ENCODE measurements at places on chromosomes 3 and 15.

DNA sequence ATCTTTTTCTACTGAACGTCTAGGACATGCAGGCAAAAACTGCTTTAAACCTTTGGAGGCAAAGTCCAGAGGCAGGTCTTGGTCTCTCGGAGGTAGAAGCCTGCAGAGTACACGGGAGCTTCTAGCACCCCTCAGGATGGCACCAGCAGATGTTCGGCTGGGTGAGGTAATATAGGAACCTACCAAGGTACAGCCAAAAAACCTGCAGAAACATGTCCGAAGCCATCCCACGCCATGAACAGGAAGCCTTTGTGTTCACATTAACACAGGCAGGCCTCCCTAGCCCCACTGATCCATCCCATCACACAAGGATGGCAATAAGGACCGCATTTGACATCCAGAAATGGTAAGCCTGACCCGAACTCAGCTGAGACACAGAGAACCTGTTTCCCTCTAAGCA lies 157.9 kb upstream of the HES1 start:
- DNase-seq: no peak

- no peak for DNase-seq
Observed at GRCh38 chr3:79103307-79103706, 664.5 kb downstream of the ROBO1 start.

DNA sequence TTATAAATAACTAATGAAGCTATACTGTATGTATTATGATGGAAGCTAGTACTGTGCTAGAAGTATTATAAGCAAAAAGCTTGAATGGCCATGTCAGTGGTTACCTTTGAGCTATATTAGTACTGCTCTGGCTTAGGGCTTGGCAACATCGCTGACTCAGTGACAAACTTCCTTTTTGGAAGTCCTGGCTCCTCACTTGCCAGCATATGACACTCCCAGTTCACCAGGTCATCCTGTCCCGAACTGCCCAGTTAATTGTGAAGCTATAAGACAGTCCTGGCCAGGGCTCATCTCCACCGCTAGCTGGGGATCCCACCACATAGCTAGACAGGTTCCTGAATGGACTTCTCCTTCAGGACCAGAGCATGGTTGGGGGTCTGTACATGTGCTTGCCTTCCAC lies 31.9 kb downstream of the RAB8B start:
- no peak for DNase-seq

- no peak for DNase-seq
Observed at GRCh38 chr3:99686955-99687612, 48.7 kb downstream of the COL8A1 start.

All from GM04503 (cell line).